Lower lobe of right lung (tissue), 2 donors: ENCODE measurements at places on chromosomes 11 and 22. TPM values are rescaled to one million over a fixed set of nuclear protein-coding genes. Genes with fewer than 3 reads are reported as not detected.

- peak; percentile 69 for DNase-seq
Observed at GRCh38 chr22:39308614-39309363, 10.6 kb downstream of the RPL3 start.

FAM180B gene
- 0.53 TPM for total RNA-seq

- DNase-seq: no peak
Observed at GRCh38 chr11:69371731-69372588, 78.0 kb downstream of the MYEOV start.

DNA sequence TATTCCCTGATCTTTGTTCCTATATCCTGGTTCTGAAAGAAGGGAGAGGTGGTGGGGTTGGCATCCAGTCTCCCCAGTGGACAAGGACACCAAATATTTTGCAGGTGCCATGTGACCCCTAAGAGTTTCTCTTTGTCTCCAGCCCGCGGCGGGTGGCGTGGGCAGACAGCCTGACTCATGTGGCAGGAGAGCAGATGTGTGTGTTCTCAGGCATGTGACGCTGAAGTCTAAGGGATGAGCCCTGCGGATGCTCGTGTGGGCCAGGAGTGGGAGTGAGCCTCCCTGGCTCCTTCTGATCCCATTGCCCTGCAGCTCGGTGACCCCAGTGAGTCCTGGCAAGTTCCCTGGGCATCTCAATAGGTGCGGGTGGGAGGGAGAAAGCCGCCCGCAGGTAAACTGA lies 94.8 kb upstream of the TBCEL start:
- DNase-seq: no peak

GRCh38 chr11:34267013-34267412 lies 90.8 kb downstream of the ABTB2 start:
- DNase-seq: no peak

TYR gene
- total RNA-seq: not detected

DNA sequence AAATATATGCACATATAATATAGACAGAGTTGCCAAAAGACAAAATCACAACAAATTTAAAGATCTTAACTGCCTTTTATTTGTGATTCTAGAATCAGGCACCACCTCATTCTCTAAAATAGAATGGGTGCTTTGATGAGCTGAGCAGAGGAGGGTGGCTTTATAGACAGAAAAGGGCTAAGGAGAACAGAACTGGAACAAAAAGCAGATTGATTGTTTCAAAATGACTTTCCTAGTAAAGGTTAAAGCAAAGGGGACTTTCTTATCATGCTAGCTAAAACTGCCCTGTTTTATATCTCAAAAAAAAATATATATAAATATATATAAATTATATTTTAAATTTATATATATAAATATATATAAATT lies 287.6 kb downstream of the FAT3 start:
- DNase-seq: no peak

DNA sequence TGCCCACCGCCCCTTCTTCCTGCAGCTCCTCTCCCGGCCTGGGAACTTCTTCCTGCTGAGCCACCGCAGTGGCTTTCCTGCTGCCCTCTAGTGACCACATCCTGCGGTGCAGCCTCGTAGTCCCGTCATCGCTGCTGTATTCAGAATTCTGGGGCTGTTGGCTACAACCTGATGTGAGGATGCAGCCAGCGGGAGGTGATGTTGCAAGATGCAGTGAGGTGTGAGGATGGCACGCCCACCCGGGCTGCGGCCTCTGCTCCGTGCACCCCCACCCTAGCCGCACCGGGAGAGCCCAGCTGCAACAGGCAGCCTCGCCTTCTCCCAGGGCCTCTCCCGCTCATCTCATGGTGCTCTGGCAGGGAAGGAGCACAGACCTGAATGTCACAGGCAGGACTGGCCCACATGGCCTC lies 10.1 kb downstream of the CHST1 start:
- peak; percentile 78 for DNase-seq

- no peak for DNase-seq
Observed at GRCh38 chr11:76030968-76031590, 175.2 kb downstream of the WNT11 start.

CCDC87 gene
- total RNA-seq: 0.50 TPM

NXPE2 gene
- 0.38 TPM for total RNA-seq

GRCh38 chr11:66119348-66120133 lies 49.5 kb downstream of the PACS1 start:
- no peak for DNase-seq

GRM5 gene
- 0.21 TPM for total RNA-seq

OR2AG1 gene
- not detected for total RNA-seq

LMO2 gene
- 56.4 TPM for total RNA-seq

GRCh38 chr11:134545521-134545920 lies 133.5 kb upstream of the B3GAT1 start:
- no peak for DNase-seq

GRCh38 chr11:118789501-118790356 lies 1.2 kb downstream of the DDX6 start:
- DNase-seq: no peak

GRCh38 chr11:19713196-19714021 lies 772 bp downstream of the NAV2 start:
- peak; percentile 48 for DNase-seq

BATF2 gene
- 8.6 TPM for total RNA-seq

DNA sequence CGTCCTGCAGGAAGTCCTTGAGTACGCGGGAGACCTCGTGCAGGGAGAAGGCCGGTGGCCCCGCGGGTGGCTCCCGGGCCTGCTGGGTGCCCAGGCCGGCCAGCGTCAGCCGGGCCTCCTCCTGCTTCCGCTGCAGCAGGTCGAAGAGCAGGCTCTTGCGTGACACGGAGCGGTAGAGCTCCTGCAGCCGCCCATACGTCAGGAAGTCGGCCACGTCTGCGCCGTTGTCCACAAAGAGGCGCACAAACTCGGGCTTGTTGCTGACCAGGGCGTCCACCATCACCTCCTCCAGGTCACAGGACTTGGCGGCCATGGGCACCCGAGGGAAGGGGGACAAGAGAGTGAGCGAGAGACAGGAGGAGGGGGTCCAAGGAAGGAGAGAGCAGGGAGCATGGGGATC lies 14.6 kb downstream of the TSSC4 start:
- DNase-seq: no peak

- no peak for DNase-seq
Observed at GRCh38 chr11:119474682-119475596, 52.0 kb upstream of the THY1 start.

GRCh38 chr22:38162881-38163843 lies 18.5 kb downstream of the PLA2G6 start:
- no peak for DNase-seq

- no peak for DNase-seq
Observed at GRCh38 chr22:41883400-41883799, 31.5 kb downstream of the SHISA8 start.

ANKK1 gene
- 0.41 TPM for total RNA-seq

DNA sequence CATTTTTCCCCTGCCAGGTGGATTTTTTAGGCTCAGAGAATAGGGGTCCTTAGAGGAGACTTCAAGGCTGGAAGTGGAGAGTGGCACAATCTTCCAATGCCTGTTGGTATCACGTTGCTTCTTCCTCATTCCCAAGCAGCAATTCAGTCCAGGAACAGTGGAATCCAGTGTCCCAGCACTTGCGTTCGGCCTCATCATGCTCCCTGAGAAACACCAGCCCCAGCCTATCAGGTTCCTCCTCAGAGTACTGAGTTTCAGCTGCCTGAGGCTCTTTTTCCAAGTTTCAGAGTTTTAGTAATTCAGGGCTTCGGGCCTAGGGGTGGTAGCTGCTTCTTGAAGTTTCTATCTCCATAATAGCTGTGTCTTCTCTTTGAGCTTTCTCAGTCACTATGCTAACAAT lies 31.9 kb upstream of the NRGN start:
- DNase-seq: no peak

DNA sequence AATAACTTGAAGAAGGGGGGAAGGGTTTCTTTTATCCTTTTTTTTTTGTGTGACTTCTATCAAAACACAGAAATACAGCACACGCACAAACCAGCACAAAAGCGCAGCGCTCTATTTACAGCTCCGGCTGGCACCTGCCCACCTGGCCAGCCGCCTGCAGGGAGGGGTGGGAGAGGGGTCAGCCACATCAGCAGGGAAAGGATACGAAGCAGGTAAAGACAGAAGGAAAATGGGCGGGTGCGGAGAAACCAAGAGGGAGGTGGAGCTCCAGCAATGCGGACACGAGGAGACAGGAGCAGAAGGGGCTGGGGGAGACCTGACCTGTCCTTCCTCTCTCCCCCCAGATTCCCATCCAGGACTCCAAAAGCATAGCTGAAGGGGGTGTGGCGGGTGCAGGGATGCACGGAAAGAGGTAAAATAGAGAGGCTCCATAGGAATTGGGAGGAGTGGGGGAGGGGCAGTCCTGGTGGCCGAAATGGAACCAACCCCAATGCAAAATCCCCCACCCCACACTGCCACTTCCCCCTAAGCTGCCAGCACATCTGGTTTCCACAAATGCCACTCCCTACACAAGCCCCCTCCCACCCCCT lies 14.1 kb downstream of the CXCR5 start:
- DNase-seq: no peak

- DNase-seq: peak; percentile 76
Observed at GRCh38 chr11:12066799-12067508, 43.4 kb upstream of the MICAL2 start.

GRCh38 chr22:50102946-50103345 lies 13.1 kb downstream of the MOV10L1 start:
- no peak for DNase-seq
